ENCODE measurements at places on chromosomes 6 and 20.

- DNase-seq = no peak
These were observed 74.0 kb downstream of the PTPRA start for GRCh38 chr20:2946988-2947961.

- DNase-seq = no peak
These were observed 178.6 kb upstream of the EXOC2 start for GRCh38 chr6:871503-871902.

DNA sequence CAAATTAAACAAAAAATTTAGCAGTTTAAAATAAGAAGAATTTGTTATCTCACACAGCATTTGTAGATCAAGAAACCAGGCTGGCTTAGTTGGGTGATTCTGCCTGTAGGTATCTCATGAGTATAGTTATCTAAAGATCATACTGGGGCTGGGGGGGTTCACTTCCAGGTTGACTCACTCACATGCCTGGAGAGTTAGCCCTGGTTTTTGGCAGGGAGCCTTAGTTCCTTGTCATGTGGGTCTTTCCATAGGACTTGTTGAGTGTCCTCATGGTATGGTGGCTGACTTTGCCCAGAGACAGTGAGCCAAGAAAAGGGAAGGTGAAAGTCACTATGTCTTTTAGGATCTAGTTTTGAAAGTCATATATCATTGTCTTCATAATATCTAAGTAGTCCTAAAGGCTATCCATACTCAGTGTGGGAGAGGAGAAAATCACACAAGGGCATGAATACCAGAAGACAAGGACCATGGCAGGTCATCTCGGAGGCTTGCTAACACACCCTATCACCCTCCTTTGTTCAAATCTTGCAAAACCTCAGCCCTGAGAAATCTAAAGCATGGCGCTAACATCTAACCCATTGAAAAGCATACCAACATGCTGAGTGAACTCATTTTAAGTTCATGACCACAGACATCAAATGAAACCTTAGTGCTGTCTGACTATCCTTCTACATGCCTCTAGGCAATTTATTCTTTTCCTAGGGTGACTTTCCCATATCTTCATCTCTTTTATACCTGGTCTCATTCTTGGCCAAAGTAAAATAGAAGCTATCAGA is 39.2 kb downstream of the CYP24A1 start:
- DNase-seq = no peak

DNA sequence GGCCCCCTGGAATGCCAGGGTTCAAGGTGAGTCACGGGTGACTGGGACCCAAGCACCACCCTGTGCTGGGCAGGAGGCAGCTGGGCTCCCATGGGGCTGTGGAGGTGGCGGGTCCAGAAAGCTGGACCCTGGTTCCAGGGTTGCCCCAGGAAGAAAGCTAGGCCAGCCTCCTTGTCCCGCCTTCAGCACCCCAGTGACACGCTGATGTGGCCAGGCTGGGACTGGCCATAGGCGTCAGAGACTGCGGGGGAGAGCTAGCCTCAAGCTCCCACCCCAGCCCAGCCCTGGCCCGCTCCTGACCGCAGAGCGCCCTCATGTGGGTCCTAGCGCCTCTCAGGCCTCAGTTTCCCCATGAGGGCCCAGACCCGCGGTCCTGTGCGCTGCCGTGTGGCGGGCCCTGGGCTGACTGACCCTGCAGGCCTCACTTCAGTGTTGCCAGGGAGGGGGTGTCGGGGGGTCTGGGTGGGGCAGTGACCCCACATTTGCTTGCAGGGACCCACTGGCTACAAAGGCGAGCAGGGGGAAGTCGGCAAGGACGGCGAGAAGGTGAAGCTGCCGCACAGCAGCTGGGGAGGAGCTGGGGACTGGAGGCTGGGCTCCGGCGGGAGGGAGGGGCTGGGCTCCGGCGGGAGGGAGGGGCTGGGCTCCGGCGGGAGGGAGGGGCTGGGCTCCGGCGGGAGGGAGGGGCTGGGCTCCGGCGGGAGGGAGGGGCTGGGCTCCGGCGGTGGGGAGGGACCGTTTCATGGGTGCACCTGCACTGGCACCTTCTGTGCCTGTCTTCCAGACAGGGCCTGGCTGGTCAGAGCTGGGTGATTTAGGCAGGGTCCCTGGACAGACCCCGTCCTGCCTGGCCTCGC is 7.9 kb downstream of the COL9A3 start:
- DNase-seq = peak; percentile 72

- no peak for DNase-seq
These were observed 6.6 kb upstream of the ARFGAP1 start for GRCh38 chr20:63265891-63266515.

DNA sequence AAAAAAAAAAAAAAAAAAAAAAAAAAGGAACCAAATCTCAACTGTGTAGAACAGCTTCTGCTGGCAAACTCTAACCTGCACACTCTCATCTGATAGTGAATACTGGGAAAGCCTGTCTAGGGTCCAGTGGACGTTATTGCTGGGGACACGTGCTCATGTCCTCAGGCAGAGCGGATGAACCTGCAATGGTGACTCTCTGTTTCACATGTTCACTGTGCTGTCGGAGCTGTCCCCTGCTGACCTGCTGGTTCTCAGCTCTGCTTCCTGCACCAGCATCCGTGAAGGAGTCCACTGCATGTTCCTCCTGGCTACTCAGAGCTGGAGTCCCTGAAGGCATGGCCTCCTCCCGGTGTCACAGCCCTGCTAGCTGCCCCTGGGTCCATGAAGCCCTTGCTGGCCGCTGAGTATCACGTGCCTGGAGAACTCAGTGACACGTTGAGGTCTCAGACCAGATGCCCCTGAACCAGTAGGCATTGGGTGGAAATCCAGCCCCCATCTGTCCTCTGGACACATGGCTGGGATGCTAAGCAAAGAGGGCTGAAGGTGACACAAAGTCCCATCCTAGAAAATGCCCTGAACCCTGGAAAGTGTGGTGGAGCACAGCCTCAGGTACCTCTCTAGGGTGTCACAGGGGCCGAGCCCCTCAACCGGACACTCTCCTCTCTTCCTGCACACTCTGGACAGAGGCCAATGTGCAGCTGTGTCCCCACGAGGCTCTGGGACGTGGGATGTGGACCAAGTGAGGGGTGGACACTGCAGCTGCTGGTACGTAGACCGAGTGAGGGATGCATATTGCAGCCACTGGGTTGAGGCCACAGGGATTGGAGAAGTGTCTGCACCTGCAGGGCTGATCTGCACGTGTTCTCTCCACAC is 54.9 kb upstream of the FRMD1 start:
- no peak for DNase-seq

DNA sequence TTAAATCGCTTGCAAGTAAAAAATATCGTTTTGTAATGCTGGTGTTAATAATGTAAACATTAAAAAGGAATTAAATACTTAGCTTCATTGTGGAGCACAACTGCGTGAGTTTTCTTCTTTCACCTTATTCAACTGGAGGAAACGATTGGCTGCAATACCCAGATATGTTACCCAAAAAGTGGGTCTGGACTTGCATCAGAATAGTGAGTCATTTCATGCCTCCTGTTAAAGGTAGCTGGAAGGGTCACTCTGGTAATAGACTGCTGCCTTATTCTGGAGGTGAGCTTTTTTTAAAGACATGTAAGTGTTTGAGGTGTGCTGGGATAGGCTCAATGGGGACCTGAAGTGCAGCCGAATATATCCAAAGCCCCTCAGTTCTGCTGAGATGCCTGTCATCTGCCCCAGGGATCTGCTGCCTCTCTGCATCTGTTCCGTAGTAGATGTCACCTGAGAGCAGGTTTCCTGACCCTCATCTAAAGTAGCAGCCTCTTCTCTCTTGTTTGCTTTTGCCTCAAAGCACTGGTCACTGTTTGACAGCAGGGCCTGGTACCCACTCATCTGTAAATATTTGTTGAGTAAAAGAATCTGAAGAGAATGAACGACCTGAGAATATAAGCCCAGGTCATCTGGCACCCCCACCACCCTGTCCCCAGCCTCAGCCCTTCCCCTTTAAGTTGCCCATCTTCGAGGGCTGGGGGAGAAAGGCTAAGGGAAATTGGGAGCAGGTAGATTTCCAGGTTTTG is 5.6 kb upstream of the UQCC2 start:
- no peak for DNase-seq

- no peak for DNase-seq
These were observed 72.1 kb upstream of the HDGFL1 start for GRCh38 chr6:22497276-22497675.

GRCh38 chr20:53609491-53610445 is 16.1 kb upstream of the ZNF217 start:
- DNase-seq = peak; percentile 24

DNA sequence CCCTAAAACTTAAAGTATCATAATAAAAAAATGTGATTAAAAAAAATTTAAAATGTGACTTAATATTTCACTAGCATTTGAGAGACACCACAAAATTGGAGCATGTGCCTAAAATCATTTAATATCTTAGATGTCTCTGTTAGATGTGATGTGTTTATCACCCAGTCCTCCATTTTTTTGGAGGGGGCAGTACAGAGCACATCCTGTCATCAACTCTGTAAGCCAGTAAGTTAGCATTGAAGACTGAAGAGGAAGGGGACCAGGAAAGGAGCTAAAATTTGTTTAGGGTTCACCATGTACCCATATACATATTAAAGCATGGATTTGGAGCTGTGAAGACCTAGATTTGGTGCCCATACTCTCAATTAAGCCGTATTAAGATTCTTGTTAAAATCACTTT is 30.7 kb upstream of the ADIG start:
- no peak for DNase-seq

DNA sequence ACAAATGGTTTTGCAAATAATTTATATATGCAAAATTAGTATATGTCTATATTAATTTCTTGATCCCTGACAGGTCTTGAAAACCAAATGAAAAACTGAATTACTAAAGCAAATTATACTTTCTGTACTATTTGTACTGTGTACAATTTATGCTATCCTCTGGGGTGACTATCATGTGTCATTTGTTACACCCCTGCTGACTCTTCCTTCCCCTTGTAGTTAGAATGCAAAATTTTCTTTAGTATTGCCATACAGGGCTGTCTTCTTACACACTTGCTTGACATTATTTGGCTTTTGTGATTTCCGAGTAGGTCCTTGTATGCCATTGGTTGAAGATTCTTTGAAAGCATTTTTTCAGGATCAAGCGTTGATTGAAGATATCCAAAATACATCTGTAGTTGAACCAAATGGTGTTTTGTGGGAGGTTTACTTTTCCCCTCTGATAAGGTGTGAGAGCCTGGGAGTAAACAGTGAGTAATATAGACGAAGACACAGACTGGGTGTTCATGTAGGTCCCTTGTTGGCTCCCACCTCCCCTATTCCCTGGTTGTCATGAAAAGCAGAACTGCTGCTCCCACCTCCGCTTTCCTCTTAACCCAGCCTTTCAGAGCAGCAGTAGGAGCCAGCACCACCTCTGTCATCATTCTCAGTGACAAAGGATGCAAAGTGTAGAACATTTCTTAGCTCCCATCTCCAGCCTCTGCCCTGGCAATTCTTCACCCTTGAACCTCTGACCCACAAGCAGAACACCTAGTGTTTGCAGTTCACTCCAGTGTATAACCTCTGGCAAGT is 29.0 kb downstream of the NCOA7 start:
- no peak for DNase-seq

GRCh38 chr6:91337967-91338366 is 751.1 kb upstream of the MAP3K7 start:
- no peak for DNase-seq

GRCh38 chr20:46027245-46027853 is 1.7 kb upstream of the SLC12A5 start:
- no peak for DNase-seq

DNA sequence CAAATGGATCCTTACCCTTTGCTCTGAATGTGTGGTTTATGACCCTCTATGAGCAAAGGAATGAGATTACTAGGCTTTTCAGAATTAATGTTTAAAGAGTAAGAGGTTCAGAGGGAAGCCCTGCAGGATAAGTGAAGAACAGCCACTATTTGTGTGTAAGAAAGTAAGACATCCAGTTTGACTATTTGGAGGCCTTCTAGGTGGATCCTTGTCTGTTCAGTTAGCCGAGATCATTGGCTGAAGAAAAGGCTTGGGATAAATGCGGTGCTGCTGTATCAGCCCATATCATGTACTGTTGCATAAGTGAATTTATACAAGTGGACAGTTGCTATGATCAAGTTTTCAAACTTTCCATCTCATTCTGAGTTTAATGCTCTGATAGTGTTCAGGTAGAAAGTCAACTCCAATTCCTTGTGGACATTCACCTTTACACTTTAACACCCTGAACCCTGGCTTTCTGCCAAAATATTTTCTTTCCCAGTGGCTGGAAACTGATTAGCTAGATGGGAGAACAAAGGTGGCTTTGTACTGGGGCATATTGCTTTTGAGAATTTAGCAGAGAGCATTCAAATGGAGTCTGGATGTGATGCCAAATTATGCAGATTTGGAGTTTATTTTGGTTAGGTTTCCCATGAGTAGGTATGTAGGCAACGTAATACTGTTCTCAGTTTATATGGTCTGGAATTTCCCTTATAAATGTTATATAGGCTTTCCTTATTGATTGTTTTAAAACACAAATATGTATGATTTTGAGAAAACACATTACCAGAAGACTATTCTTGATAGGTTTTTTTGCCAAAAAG is 15.0 kb downstream of the PARD6B start:
- no peak for DNase-seq

DNA sequence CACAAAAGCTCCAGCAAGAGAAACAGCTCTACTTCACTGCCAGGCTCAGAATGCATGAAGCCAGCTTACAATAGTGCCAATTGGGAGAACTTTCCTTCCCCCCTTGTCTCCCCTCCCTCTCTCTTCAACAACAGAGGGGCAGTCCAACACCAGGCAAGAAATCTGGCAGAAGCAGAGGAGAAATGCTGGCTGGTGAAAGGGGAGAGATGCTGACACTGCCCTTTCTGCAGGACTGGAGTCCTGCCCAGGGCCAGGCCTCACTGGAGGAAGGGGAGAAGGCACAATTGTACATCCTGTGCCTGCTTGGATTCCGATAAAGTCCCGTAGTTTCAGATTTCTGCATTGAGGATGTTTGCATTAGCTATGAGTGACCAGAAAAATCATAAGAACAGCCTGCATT is 148.6 kb downstream of the LRRC1 start:
- no peak for DNase-seq

GRCh38 chr20:31953556-31954148 is 1.8 kb upstream of the PDRG1 start:
- DNase-seq = no peak

DNA sequence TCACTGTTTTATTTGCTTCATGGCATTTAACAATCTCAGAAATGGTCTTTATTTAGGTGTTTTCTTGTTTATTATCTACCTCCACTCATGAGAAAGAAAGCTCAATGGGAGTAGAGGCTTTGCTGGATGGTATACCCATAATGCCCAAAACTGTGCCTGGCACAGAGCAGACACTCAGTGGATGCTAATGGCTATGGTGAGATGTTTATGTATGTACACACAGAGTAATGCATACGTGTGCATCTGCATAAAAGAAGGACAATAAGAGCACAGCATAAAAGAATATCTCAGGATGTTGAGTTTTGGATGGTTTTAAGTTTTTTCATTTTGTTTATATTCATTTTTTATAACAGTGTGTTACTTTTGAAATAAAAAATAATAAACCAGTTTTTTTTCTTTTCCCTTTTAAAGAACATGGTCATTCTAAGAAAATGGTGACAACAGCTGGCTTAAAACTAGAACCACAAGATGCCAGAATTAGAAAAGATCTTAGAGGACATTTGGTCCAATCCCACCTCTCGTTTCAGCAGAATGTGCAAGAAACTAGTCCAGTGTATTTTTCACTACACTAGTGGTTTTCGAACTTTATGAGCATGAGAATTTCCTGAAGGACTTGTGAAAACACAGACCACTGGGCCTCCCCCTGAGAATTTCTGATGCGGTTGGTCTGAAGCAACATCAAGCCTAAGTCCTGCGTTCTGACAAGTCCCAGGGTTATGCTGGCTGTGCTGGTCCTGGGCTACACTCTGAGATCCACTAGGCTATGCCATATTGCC is 131.9 kb downstream of the FYN start:
- no peak for DNase-seq

GRCh38 chr6:19848465-19849029 is 11.4 kb downstream of the ID4 start:
- no peak for DNase-seq

- no peak for DNase-seq
These were observed 276.3 kb downstream of the KIF16B start for GRCh38 chr20:16296931-16297330.

Measured in glutamatergic neuron (in vitro differentiated cells).